ENCODE measurements at places on chromosomes 12 and 14.

DNA sequence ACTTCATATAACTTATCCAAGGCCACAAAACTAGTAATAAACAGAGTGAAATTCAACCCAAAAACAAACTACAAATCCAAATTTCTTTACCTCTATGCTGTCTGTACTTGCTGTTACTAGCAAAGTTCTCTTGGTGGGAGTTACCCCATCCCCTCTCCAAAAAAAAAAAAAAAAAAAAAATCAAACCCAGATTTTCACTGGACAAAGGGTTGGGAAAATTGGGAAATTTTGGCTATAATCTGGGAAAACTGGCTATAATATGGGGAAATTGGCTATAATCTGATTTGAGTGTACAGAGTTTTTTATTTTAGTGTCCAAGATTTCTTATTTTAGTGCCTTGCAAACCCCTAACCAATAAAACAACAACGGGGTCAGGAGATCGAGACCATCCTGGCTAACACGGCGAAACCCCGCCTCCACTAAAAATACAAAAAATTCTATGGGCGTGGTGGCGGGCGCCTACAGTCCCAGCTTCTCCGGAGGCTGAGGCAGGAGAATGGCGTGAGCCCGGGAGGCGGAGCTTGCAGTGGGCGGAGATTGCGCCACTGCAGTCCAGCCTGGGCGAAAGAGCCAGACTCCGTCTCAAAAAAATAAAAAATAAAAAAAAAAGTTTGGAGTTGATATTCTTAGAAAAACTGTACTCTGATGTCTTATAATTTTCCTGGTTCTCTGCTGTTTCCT, 148.4 kb downstream of the CHST11 start:
- DNase-seq = no peak

DNA sequence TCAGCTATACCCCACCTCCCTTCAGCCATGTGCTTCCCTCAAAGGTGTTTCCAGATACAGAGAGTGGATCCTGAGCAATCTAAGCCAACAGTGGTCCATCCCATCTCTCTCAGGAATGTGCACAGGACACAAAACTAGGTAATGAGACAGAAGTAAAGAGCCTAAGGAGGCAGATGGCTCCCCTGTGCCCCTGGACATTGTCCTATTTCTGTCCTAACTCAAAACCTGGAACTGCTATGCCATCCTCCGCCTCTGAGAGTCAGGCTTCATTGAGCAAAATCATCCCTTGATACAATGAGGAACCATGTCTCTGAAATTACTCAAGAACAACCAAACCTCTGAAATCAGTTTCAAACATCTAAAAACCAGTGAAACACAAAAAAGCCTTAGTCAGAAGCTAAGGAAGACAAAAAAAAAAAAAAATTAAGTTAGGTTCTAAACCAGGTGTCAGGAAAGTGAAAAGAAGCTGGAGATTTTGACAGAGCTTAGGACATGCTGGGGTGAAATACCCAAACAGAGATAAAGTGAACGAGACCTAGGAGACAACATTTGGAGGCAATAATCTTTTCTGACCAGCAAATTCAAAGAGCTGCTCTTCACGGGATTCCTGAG, 200.3 kb upstream of the PLEKHG7 start:
- no peak for DNase-seq

- no peak for DNase-seq
Measured at GRCh38 chr14:75318353-75318752, 39.7 kb downstream of the FOS start.

DNA sequence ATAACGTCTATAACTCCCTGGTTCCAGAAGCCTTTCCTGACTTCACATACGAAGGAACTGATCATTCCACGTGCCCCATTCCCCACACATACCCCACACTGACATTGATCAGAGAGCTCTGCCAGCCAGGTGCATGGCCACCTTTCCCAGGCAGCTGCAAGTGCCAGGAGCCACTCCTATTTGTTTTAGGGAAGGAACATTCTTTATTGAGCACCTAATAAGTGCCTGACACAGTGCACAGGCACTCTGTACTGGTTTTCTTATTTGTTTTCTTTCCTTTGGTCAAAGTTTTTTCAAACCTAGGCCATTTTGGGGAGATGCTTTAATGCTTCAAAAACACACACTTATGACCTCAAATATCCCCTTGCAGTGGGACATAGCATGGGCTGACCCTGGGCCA, 50.0 kb downstream of the PITPNM2 start:
- DNase-seq = no peak

- DNase-seq = peak; percentile 60
Measured at GRCh38 chr14:75982266-75983018, 647 bp upstream of the TGFB3 start.

GRCh38 chr14:68741839-68742470, 50.9 kb downstream of the ZFP36L1 start:
- no peak for DNase-seq

DNA sequence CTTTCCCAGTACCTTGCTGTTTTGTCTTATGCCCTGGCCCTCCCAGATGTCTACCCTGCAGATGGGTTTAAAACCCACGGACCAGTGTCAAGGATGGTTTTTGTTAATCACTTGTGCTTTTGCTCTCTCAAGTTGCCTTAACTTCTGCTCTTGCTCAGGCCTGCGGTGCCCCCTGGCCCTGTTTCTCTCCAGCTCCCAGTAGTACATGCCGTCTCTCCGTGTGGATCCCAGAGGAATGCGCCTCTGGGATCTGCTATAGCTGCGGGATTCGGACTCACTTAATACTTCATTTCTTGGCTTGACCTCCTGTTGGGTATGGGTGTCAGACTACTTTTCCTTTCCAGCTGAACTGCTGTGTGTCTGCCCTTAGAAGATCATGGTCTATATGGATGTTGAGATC, 14.5 kb downstream of the PLEKHG3 start:
- DNase-seq = no peak

DNA sequence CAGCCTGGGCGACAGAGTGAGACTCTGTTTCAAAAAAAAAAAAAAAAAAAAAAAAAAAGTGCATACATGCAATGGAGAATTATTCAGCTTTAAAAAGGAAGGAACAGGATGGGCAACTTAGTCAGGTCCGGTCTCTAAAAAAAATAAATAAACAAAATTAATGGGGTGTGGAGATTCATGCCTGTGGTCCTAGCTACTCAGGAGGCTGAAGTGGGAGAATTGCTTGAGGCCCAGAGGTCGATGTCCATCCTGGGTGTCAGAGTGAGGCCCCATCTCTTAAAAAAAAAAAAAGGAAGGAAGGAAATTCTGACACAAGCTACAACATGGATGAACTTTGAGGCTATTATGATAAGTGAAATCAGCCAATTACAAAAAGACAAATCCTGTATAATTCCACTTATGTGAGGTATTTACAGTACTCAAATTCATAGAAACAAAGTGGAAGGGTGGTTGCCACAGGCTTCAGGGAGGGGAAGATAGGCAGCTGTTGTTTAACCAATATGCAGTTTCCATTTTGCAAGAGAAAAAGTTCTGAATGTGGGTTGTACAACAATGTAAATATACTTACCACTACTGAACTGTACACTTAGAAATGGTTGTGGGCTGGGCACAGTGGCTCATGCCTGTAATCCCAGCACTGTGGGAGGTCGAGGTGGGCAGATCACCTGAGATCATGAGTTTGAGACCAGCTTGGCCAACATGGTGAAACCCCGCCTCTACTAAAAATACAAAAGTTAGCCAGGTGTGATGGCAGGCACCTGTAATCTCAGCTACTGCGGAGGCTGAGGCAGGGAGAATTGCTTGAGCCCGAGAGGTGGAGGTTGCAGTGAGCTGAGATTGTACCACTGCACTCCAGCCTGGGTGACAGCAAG, 12.3 kb upstream of the APOF start:
- DNase-seq = no peak

- DNase-seq = no peak
Measured at GRCh38 chr12:22285846-22286245, 48.7 kb downstream of the ST8SIA1 start.

GRCh38 chr14:28482251-28483040, 284.1 kb upstream of the FOXG1 start:
- no peak for DNase-seq

DNA sequence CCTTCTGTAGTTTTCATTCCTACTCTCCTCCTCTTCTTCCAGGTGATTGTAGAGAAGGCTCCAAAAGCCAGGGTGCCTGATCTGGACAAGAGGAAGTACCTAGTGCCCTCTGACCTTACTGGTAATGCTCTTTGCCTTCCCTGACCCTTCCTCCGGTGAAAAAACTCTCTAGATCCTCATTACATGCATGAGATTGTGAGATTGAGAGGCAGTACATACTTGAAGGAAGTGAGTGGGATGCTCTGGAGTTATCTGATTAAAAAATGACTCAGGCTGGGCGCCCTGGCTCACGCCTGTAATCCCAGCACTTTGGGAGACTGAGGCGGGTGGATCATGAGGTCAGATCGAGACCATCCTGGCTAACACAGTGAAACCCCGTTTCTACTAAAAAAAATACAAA, 5.3 kb downstream of the GABARAPL1 start:
- DNase-seq = no peak

DNA sequence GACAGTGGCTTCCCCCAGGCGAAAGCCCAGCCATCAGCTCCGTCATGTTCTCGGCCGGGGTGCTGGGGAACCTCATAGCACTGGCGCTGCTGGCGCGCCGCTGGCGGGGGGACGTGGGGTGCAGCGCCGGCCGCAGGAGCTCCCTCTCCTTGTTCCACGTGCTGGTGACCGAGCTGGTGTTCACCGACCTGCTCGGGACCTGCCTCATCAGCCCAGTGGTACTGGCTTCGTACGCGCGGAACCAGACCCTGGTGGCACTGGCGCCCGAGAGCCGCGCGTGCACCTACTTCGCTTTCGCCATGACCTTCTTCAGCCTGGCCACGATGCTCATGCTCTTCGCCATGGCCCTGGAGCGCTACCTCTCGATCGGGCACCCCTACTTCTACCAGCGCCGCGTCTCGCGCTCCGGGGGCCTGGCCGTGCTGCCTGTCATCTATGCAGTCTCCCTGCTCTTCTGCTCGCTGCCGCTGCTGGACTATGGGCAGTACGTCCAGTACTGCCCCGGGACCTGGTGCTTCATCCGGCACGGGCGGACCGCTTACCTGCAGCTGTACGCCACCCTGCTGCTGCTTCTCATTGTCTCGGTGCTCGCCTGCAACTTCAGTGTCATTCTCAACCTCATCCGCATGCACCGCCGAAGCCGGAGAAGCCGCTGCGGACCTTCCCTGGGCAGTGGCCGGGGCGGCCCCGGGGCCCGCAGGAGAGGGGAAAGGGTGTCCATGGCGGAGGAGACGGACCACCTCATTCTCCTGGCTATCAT, 663 bp downstream of the PTGER2 start:
- peak; percentile 25 for DNase-seq

DNA sequence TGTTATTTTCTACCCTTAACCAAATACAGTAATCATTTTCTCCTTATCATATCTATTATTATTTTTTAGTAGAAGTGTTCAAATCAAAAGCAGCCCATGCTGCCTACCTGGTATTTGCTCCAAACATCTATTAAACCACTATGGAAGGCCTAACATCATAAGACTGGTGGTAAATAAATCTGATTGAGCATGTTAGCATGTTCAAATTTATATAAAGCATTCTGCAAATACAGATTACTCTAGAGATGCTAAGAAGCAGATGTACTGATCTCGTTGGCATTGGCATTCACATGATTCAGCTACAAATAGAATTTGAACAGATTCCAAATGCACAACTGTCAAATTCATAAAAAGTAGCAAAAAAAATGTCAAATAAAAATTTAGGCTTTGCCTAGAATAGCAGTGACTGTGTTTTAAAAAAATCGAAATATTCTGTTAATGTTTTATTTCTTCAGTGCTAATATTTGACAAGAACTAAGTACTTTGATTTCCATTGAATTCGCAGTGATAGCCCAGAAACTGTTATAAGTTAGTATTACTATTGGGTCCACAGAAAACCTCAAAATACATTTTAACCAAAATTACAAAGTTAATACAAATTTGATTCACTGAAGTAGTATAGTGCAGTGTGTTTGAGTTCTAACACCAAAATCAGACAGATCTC, 9.4 kb upstream of the OSBPL8 start:
- DNase-seq = no peak

- no peak for DNase-seq
Measured at GRCh38 chr14:31660191-31660590, 99.0 kb downstream of the NUBPL start.

DNA sequence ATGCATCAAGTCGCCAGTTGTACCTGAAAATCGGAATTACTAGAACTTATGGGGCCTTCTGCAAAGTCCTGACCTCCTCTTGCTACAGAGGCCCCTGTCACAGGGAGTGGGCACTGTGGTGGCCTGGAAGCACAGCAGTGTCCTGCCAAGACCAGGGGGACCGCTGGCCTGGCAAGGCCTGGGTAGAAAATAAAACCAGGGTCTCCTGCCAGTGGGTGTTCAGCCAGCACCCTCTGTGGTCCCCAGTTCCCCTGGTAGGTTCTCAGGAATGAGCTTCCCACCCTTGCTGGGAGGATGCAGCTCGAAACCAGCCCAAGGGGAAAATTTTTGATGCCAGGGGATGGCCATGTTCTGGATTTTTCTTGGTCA, 43.9 kb downstream of the RIN3 start:
- DNase-seq = no peak

GRCh38 chr14:104537613-104537988, 42.0 kb upstream of the C14orf180 start:
- no peak for DNase-seq

- DNase-seq = no peak
Measured at GRCh38 chr14:88682495-88683114, 110.1 kb downstream of the EML5 start.

- no peak for DNase-seq
Measured at GRCh38 chr12:25552681-25553080, 402 bp downstream of the LMNTD1 start.

DNA sequence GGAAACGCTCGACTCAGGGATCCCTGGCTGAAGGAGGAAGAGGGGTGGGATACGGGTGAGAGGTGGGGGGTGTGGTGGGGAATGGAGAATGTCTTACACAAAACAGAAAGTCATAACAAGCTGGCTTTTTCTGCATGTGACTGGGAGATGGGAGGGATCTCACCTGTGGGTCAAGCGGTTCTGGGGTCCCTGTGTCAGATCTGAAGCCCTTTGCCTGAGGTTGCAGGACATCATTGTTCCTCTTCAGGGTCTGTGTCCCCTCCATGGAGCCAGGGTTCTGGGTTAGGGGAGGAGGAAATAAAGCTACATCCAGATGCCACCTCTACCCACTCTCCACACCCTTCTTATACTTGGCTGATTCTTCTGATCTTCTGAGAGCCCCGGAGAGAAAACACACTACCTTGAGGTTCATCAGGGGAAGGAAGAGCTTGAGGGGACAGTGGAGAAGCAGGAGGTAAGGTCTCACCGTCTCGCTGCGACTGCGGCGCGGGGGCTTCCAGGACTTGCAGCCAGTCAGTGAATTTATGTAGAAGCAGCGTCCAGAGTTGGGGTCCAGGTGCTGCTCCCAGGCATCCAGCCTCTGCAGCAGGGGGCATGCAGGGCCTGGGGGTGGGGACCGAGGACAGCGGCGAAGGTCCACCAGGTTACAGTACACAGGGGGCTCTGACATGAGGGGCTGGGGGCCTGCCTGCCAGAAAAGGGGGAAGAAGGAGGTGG, 2.5 kb downstream of the ARHGAP9 start:
- no peak for DNase-seq

GRCh38 chr14:81245771-81246170, 25.0 kb upstream of the GTF2A1 start:
- no peak for DNase-seq

DNA sequence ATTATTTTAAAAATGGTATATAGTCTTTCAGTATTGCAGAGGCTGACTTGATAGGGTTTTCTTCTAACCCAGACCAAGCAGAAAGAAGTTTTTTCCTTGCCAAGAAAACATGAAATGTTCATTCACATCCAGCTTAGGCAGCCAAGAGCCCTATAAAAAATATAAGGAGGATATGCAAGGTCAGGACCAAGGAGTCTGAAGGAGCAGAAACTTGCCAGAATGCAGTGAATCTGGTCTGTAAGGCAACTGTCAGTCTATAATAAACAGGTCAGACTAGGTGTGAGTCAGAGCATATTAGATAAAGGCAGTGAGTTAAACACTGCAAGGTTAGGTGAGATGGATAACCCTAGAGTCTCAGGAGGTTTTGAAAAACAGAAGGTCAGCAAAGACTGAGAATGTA, 645.5 kb downstream of the C12orf50 start:
- no peak for DNase-seq
